ENCODE measurements at places on chromosomes 11 and 22.
A peak's percentile ranks its signal among the peaks of the same experiment; 100 is the strongest.

DNA sequence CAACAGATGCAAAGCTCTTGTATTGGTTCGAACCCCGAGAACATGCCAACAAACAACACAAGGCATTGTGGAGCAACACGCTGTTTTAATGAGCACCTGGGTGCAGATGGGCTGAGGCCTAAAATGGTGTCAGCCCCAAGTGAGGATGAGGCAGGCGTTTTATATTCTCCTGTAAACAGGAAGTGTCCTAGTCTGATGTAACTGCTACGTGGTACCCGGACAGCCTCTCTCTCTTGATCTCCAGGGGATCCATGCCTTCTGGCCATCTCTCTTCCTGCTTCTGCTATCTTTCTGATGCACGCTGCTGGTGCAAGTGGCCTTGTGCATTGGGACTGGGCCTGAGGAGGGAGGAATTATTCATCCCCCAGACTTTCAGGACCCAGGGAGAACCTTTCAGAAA, 19.4 kb upstream of the VSTM5 start:
- DNase-seq, result no peak

- no peak for DNase-seq
Measured at GRCh38 chr11:124896821-124897391, 759 bp downstream of the ROBO4 start.

- no peak for DNase-seq
Measured at GRCh38 chr22:46726066-46726985, 11.7 kb downstream of the CERK start.

GRCh38 chr11:69000391-69000790, 12.7 kb downstream of the MRGPRF start:
- DNase-seq, result no peak

- DNase-seq, result no peak
Measured at GRCh38 chr22:36469094-36469710, 12.2 kb downstream of the TXN2 start.

DNA sequence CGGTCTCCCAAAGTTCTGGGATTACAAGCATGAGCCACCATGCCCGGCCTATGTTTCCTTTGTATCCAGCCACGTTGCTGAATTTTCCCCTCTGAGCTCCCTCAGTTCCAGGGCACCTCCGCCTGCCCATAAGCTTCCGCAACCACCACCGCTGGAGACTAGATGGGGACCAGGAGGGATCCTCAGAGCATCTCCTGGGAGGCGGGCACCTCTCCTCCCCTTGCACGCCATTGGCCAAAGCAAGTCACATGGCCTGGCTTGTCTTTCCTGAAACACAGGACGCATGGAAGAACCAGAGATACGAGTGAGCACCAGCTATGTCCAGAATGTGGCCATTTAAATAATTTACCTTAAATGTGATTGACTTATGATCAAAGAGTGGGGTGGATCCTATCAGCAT, 388.3 kb downstream of the BRD1 start:
- peak; percentile 10 for DNase-seq

DNA sequence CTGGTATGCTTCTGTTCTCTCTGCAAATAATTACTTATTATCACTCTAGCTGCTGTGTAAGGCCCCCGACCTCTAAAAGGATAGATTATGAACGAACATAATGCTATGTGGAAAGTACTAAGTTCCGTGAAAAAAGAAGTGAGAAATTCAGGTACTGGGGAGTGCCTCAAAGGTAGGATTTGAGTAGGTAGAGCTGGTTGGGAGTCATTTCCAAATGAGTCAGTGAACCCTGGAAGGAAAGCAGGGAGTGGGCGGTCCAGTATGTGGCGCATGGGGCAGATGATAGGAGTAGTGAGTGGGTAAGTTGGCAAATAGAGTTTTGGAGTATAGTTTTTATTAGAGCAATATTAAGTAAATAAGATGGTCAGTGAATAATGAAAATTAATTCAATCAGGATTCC, 2.4 kb downstream of the ZC3H12C start:
- no peak for DNase-seq

DNA sequence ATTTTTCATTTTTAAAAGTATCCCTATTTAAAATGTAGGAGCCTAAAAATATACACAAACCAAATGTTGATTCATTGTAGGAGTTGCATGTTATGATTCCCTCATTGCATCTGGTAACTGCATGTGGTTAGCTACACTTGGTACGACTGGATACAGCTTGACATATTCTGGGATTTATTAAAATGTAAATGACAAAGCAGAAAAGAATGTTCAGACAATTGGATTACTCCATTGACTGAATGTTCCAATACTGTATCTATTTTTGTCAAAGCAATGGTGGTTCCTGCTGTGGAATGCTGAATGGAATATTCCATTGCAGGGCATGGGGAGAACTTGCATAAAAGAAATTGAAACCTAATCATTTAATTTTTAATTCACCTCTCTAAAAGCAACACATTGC, 30.8 kb downstream of the BLID start:
- DNase-seq, result no peak

- DNase-seq, result no peak
Measured at GRCh38 chr22:45585437-45585755, 82.7 kb downstream of the FBLN1 start.

GRCh38 chr22:44529827-44530523, 31.9 kb upstream of the RTL6 start:
- DNase-seq, result no peak

DNA sequence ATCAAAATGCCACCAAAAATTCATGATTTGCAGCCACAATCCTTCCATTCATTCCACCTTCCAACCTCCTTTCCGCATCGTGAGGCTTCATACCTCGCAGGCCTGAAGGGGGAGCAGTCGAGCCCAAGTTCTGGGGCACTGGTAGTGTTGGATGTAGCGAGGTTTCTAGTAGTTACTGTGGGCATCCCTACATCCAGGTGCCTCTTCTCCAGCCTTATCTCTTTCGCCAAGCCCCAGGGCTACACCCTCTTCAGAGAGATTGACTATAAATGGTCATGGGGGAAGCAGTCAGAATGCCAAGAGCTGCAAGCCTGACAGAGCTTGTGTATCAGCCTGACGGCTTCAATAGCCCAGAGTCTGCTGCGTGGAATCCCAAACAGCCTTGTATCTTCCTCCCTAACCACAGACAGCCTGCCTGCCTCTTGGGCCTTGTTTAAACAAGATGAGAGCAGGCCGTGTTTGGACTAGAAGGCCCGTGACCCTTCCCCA, 28.9 kb downstream of the CLMP start:
- DNase-seq, result no peak

DNA sequence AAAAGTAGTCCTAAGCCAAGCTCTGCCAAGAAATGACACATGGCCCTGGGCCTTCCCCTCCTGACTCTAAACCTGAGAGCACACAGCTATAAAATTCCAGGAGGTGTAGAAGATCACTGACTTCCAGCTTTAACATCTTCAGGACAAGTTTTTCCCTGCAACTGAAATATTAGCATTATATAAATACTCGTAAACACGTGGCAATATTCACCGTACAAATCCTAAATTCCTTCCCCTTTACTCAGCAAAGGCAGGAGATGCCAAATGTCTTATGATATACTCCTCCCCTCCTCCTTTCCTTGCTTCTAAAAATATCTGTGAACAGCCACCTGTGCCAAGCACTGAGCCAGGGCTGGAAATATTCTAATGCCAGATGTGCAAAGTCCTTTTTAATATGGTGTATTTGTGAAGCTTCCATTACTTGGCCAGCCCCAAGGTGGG, 194.0 kb downstream of the LARGE1 start:
- no peak for DNase-seq

GRCh38 chr22:23103199-23103954, 33.1 kb downstream of the GNAZ start:
- DNase-seq, result no peak

DNA sequence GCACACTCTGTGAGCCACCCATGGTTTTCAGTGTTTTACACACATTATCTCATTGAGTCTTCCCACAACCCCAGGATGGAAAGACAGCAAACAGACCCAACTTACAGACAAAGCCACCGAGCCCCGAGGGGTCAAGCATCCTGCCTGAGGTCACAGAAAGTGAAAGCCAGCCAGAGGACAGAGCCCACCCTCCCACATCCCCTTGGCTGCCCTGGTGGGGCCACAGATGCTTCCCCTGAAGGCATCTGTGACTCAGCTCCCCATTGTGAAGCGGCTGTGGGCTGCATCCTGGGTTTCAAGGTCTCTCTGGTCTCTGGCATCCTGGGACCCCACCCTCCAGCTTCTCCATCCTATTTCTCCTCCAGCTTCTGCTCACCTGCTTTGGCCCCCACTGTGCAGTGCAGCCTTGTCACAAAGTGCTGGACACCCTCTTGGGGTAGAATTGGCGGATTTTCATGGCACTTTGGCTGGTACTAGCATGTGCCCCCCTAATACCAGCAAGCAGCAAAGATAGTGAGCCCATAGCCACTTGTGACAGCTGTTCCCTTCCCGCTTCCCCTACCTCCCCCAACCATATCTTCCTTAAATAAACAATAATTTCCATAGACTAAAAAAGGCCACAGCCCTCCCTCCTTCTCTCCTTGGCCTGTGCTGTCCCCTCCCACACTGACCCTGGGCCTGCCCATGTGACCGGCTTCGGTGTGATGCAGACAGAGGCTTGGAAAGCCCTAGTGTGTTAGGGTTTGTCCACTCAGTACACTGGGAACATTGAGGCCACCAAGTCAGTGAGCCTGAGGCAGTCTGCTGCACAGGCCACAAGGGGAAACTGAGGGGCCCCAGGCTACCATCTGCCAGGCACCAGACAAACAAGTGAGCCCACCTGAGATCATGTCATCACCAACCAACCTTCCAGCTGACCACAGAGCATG, 53.9 kb upstream of the SHISAL1 start:
- no peak for DNase-seq

- no peak for DNase-seq
Measured at GRCh38 chr11:206002-206384, 1.2 kb downstream of the BET1L start.

DNA sequence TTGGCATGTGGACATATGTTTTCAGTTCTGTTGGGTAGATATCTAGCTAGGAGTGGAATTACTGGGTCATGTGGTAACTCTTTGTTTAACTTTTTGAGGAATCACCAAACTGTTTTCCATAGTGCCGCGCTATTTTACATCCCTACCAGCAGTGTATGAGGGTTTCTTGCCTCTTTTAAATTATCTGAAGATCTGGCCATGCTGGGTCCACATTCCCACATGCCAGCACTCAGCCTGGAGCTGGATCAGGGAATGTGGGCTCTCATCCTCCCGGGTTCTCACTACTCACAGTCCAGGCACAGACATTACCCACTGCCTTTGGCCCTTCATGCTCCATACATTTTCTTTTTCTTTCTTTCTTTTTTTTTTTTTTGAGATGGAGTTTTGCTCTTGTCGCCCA, 44.6 kb downstream of the RBX1 start:
- no peak for DNase-seq
